ENCODE measurements at places on chromosomes 5 and 9. TPM values are rescaled to one million over a fixed set of nuclear protein-coding genes. Genes with fewer than 3 reads are reported as not detected.

Gene FBXO4
- total RNA-seq: 9.9 TPM

Gene SPINK13
- 6.4 TPM for total RNA-seq

Gene ZDHHC11B
- total RNA-seq: 0.31 TPM

Gene PCDHB5
- total RNA-seq: 2.2 TPM

Gene IFNA13
- total RNA-seq: not detected

Gene SPATA31D1
- total RNA-seq: not detected

Gene CARTPT
- total RNA-seq: not detected
